ENCODE measurements at places on chromosomes 2 and 18. TPM values are rescaled to one million over a fixed set of nuclear protein-coding genes. Genes with fewer than 3 reads are reported as not detected.
A peak's percentile ranks its signal among the peaks of the same experiment; 100 is the strongest.

Gene VIL1
- total RNA-seq = 2.8 TPM

Gene CDH7
- not detected for total RNA-seq

Gene DNAJC5G
- total RNA-seq = 0.71 TPM

Gene TNFRSF11A
- total RNA-seq = 5.0 TPM

Gene OXER1
- total RNA-seq = 0.36 TPM

Gene NEUROD1
- total RNA-seq = not detected

Gene TMEM127
- total RNA-seq = 27.4 TPM

Gene RAB11FIP5
- 13.9 TPM for total RNA-seq

Gene PTPRM
- total RNA-seq = 77.7 TPM

Gene CDK15
- total RNA-seq = 0.81 TPM

Gene LRRC30
- not detected for total RNA-seq

Gene LRRTM4
- total RNA-seq = 1.1 TPM

Gene CYS1
- total RNA-seq = 24.6 TPM

Gene GALNT14
- total RNA-seq = not detected

Gene CNDP1
- not detected for total RNA-seq

Gene SPATA3
- not detected for total RNA-seq

Gene L3MBTL4
- 3.6 TPM for total RNA-seq

DNA sequence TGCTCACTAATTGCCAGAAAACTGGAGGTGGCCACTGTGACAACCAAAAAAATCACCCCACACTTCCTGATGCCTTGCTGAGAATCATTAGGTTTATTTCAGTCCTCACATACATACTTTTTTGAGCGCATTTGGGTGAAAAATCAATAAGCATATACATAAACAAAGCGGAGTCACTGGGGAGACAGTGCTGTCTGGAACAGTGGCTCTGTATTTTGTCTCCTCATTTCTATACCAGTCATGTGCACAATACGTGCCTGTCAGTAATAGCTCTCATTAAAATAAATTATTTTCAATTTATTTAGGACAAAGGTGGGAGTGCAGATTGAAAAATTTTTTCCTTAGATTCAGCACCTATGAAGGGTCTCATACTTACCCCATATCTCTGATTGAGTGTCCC, 48.2 kb downstream of the CXCR4 start:
- no peaks in the 10 kb centered on the region for H3K36me3 ChIP-seq
- H3K4me1 ChIP-seq = no peaks in the 10 kb centered on the region
- no peak for DNase-seq
- H3K27ac ChIP-seq = no peak overlapping the region

DNA sequence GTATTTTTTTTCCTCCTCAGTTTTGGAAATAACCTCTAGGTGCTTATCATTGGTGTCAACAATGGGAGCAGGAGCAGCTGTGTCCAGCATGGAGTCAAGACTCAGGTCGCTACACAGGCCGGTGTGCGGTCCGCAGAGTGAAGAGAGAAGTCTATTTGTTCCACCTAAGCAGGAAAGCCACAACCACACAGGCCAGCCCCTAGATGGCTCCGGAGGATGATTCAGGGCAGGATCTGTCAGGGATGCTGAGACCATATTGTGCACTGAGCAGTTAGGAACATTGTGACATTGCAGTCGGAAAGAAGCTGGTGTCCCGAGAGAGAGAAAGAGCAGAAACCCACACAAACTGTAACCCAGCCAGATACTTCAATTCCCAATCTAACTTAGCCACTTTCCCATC, 136.9 kb downstream of the GAREM1 start:
- no peaks in the 10 kb centered on the region for H3K4me1 ChIP-seq
- H3K36me3 ChIP-seq = no peaks in the 10 kb centered on the region
- DNase-seq = no peak
- H3K27ac ChIP-seq = no peak overlapping the region
- no peaks in the 10 kb centered on the region for H3K27me3 ChIP-seq

DNA sequence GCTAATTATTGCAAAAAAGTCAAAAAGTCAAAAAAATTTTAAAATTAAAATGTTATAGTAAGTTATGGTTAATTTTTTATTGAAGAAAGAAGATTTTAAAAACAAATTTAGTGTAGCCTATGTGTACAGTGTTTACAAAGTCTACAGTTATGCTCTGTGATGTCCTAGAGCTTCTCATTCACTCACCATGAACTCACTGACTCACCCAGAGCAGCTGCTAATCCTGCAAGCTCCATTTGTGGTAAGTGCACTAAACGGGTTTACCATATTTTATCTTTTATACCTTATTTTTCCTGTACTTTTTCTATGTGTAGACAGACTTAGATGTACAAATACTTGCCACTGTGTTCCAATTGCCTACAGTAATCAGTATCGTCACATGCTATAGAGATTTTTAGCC, 788.2 kb downstream of the DSC3 start:
- DNase-seq = no peak
- H3K4me3 ChIP-seq = no peak overlapping the region
- H3K27ac ChIP-seq = no peak overlapping the region
- no peaks in the 10 kb centered on the region for H3K27me3 ChIP-seq

- H3K27ac ChIP-seq = no peak overlapping the region
- H3K36me3 ChIP-seq = no peaks in the 10 kb centered on the region
- no peaks in the 10 kb centered on the region for H3K27me3 ChIP-seq
- no peak overlapping the region for H3K4me3 ChIP-seq
- H3K4me1 ChIP-seq = peaks cover 17% of the 10 kb centered on the region
Measured at GRCh38 chr2:240960309-240960970, 38.0 kb upstream of the SNED1 start.

GRCh38 chr18:58758606-58759005, 87.3 kb downstream of the MALT1 start:
- H3K27me3 ChIP-seq = no peaks in the 10 kb centered on the region
- no peaks in the 10 kb centered on the region for H3K36me3 ChIP-seq
- H3K4me1 ChIP-seq = no peaks in the 10 kb centered on the region
- DNase-seq = no peak
- H3K27ac ChIP-seq = no peak overlapping the region

GRCh38 chr2:28166956-28167355, 225.7 kb upstream of the FOSL2 start:
- no peaks in the 10 kb centered on the region for H3K27me3 ChIP-seq
- no peaks in the 10 kb centered on the region for H3K4me1 ChIP-seq
- no peak for DNase-seq
- no peaks in the 10 kb centered on the region for H3K36me3 ChIP-seq
- no peak overlapping the region for H3K4me3 ChIP-seq

GRCh38 chr2:79920512-79921076, 384.0 kb downstream of the LRRTM1 start:
- no peaks in the 10 kb centered on the region for H3K36me3 ChIP-seq
- H3K4me1 ChIP-seq = no peaks in the 10 kb centered on the region
- no peak overlapping the region for H3K27ac ChIP-seq
- H3K4me3 ChIP-seq = no peak overlapping the region
- no peaks in the 10 kb centered on the region for H3K27me3 ChIP-seq

- no peaks in the 10 kb centered on the region for H3K4me1 ChIP-seq
- no peak overlapping the region for H3K4me3 ChIP-seq
- H3K27me3 ChIP-seq = no peaks in the 10 kb centered on the region
- no peak overlapping the region for H3K27ac ChIP-seq
- H3K36me3 ChIP-seq = no peaks in the 10 kb centered on the region
Measured at GRCh38 chr2:178419123-178419522, 31.9 kb downstream of the PRKRA start.

- H3K4me1 ChIP-seq = no peaks in the 10 kb centered on the region
- peak; percentile 95 for DNase-seq
- H3K36me3 ChIP-seq = no peaks in the 10 kb centered on the region
- H3K4me3 ChIP-seq = no peak overlapping the region
- no peaks in the 10 kb centered on the region for H3K27me3 ChIP-seq
Measured at GRCh38 chr2:160387558-160388262, 105.9 kb downstream of the RBMS1 start.

DNA sequence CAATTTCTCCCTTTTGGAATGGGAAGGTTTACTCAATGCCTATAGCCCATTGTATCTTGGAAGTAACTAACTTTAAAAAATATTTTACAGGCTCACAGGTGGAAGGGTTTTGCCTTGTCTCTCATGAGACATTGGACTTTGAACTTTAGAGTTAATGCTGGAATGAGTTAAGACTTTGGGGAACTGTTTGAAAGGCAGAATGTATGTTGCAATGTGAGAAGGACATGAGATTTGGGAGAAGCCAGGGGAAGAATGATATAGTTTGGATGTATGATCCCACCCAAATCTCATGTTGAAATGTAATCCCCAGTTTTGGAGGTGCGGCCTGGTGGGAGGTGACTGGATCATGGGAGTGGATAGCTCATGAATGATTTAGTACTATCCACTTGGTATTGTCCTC, 17.5 kb upstream of the TBC1D8 start:
- no peak overlapping the region for H3K27ac ChIP-seq
- no peaks in the 10 kb centered on the region for H3K27me3 ChIP-seq
- H3K4me3 ChIP-seq = no peak overlapping the region
- no peaks in the 10 kb centered on the region for H3K4me1 ChIP-seq
- DNase-seq = no peak
- no peaks in the 10 kb centered on the region for H3K36me3 ChIP-seq

- no peaks in the 10 kb centered on the region for H3K36me3 ChIP-seq
- DNase-seq = no peak
- H3K27me3 ChIP-seq = no peaks in the 10 kb centered on the region
- H3K4me3 ChIP-seq = no peak overlapping the region
Measured at GRCh38 chr18:54215069-54215468, 9.4 kb downstream of the MBD2 start.

GRCh38 chr18:25141399-25141798, 210.6 kb downstream of the ZNF521 start:
- no peaks in the 10 kb centered on the region for H3K36me3 ChIP-seq
- no peaks in the 10 kb centered on the region for H3K4me1 ChIP-seq
- no peak for DNase-seq
- no peak overlapping the region for H3K4me3 ChIP-seq

GRCh38 chr18:67282796-67283195, 233.7 kb downstream of the DSEL start:
- no peaks in the 10 kb centered on the region for H3K27me3 ChIP-seq
- H3K4me3 ChIP-seq = no peak overlapping the region
- no peak overlapping the region for H3K27ac ChIP-seq
- H3K36me3 ChIP-seq = no peaks in the 10 kb centered on the region
- no peak for DNase-seq

GRCh38 chr2:236507393-236508085, 62.1 kb upstream of the ACKR3 start:
- H3K4me3 ChIP-seq = peak overlapping the region; percentile 51
- H3K36me3 ChIP-seq = no peaks in the 10 kb centered on the region
- peak; percentile 77 for DNase-seq
- H3K27ac ChIP-seq = no peak overlapping the region
- H3K4me1 ChIP-seq = peaks cover 10% of the 10 kb centered on the region

DNA sequence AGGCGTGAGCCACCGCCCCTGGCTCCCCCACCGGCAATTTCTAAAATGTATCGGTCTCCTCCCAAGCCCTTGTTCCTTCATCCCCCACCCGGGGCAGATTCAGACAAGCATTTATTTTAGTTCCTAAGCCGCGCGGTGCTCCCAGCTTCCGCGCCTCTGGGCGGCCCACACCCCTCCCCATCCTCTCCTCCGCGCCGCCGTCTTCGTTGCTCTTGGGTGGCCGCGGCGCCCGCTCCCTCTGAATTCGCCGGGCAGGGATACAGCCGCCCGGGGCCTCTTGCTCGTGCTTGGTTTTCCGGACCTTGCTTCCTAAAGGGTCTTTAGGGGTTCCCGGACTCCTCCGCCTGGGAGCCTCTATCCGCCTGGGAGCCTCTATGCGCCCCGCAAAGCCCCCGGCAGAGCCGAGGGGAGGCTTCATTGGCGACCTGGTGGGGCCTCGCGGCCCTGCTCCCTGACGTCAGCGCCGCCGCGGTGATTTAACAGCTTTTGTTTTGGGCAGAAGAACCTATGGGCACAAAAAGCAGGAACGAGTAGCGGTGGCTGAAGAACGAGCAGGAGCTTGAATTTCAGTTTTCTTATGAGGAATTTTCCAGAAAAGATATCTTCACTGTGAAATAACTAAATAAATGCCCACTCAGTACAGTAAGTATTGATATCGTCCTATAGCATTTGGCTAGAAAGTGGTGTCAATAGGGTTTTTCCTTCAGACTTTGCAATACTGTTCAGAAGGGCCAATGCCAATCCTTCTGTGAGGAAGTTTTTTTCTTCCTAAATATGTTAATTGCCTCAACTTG, 37.3 kb downstream of the PRKRA start:
- H3K4me3 ChIP-seq = peak overlapping the region; percentile 63
- H3K4me1 ChIP-seq = no peaks in the 10 kb centered on the region
- peak; percentile 89 for DNase-seq
- no peaks in the 10 kb centered on the region for H3K36me3 ChIP-seq
- peak overlapping the region; percentile 94 for H3K27ac ChIP-seq
- no peaks in the 10 kb centered on the region for H3K27me3 ChIP-seq

- H3K4me1 ChIP-seq = no peaks in the 10 kb centered on the region
- no peaks in the 10 kb centered on the region for H3K36me3 ChIP-seq
- no peak overlapping the region for H3K27ac ChIP-seq
- H3K4me3 ChIP-seq = no peak overlapping the region
- H3K27me3 ChIP-seq = no peaks in the 10 kb centered on the region
Measured at GRCh38 chr18:66560094-66560493, 43.8 kb downstream of the CDH19 start.

GRCh38 chr18:21084511-21085078, 27.0 kb downstream of the ROCK1 start:
- H3K27me3 ChIP-seq = no peaks in the 10 kb centered on the region
- no peak overlapping the region for H3K4me3 ChIP-seq
- H3K4me1 ChIP-seq = no peaks in the 10 kb centered on the region
- no peak for DNase-seq
- H3K27ac ChIP-seq = no peak overlapping the region
- H3K36me3 ChIP-seq = no peaks in the 10 kb centered on the region

GRCh38 chr2:168559187-168559586, 103.1 kb downstream of the CERS6 start:
- H3K36me3 ChIP-seq = no peaks in the 10 kb centered on the region
- no peak for DNase-seq
- no peaks in the 10 kb centered on the region for H3K27me3 ChIP-seq
- H3K4me1 ChIP-seq = no peaks in the 10 kb centered on the region
- no peak overlapping the region for H3K27ac ChIP-seq

- no peak overlapping the region for H3K27ac ChIP-seq
- no peaks in the 10 kb centered on the region for H3K36me3 ChIP-seq
- H3K27me3 ChIP-seq = no peaks in the 10 kb centered on the region
- DNase-seq = no peak
- no peaks in the 10 kb centered on the region for H3K4me1 ChIP-seq
Measured at GRCh38 chr2:60350791-60351190, 202.7 kb downstream of the BCL11A start.

DNA sequence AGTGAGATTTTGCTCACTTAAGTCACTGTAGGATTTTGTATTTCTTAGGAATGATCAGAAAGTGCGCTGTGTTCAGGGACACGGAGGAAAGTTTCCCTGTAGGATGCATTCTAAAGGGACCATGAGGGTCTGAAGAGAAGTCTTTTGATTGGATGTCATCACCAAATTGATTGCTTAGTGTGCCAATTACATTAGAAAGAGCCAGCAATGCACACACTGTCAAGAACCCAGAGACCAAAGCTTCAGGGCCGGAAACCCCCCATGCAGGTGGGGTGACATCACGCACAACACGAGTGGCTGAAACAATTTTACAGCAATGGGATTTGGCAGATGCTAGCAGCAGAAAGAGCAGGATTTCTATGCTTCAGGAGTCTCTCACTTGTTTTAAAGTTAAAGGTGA, 242.4 kb downstream of the NAPG start:
- no peak overlapping the region for H3K4me3 ChIP-seq
- H3K36me3 ChIP-seq = no peaks in the 10 kb centered on the region
- H3K27ac ChIP-seq = no peak overlapping the region
- DNase-seq = no peak

GRCh38 chr2:120729406-120730399, 6.0 kb upstream of the GLI2 start:
- no peak overlapping the region for H3K4me3 ChIP-seq
- no peaks in the 10 kb centered on the region for H3K36me3 ChIP-seq
- H3K4me1 ChIP-seq = peaks cover 17% of the 10 kb centered on the region
- DNase-seq = no peak
- no peak overlapping the region for H3K27ac ChIP-seq
- H3K27me3 ChIP-seq = peaks cover under 1% of the 10 kb centered on the region

Measured in sigmoid colon (tissue), 7 donors.